ENCODE measurements at places on chromosomes 2 and 18.
A peak's percentile ranks its signal among the peaks of the same experiment; 100 is the strongest.

GRCh38 chr2:197137231-197137630 lies 173.3 kb downstream of the ANKRD44 start:
- DNase-seq, result peak; percentile 80

GRCh38 chr2:30706534-30707303 lies 100.5 kb downstream of the CAPN13 start:
- peak; percentile 63 for DNase-seq

- no peak for DNase-seq
These were observed 158.5 kb upstream of the LMAN1 start for GRCh38 chr18:59517446-59518165.

DNA sequence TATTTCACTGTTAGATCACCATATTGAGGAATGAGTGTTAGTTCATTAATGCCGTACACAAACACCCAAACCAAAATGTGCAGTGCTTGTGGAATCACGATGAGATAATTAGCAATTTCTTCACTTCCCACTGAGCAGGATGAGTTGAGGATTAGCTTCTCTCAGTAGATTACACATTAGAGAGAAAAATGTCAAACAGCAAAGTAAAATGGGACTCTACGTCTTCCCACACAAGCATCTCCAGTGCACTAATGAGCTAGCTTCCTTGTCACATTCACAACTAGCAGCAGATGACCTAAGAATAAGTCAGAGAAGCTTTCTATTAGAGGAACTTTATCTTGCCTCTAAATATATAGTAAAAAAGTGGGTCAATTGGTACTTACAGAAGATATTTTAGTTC lies 926.9 kb downstream of the TSN start:
- DNase-seq, result no peak

DNA sequence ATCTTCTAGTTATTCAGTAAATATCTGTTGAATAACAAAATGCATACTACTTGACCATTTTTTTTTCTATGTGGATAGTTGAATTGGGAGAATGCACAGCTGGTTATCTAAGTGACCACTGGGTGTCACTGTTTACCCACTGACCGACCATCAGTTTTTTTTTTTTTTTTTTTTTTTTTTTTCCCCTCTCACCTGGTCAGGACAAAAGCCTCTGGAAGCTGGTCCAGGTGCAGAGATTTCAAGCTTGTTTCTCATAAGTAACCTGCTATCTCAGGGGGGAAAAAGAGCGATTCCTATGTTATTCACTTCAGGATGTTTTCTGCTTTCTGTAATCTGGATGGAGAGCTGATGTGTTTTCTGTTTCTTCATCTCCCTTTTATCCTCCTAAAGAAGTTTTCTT lies 256.0 kb downstream of the DCDC2C start:
- peak; percentile 10 for DNase-seq

GRCh38 chr2:120265006-120265405 lies 12.4 kb downstream of the RALB start:
- DNase-seq, result peak; percentile 80

DNA sequence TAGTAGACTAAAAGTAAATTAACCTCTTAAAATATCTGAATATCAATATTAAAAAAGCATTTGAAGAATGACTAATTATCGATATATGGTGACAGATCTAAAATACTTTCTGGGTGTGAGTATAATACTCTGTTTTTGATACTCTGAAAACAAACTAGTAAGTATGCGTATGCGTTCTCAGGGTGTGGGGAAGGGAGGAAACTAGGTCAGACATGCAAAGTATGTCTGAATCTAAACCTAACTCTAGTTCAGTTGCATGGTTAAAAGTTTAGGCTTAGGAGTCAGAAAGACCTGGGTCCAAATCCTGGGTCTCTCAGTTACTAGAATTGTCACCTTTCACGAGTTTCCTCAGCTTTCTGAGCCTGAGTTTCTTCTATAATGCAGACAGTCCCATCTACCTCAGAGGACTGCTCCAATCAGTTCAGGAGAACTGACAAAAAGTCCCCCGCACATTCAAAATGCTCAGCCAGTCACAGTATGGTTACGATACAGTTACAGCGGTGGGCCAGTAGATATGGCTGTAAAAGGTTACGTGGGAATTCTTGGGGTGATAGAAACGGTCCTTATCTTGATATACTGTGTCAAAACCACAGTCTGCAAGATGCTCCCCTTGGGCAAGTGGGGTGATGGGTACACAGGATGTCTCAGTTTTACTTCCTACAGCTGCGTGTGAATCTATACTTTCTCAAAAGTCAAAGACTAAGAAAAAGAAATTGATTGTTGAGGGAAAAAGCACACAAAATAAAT lies 29.2 kb downstream of the UNC50 start:
- no peak for DNase-seq

DNA sequence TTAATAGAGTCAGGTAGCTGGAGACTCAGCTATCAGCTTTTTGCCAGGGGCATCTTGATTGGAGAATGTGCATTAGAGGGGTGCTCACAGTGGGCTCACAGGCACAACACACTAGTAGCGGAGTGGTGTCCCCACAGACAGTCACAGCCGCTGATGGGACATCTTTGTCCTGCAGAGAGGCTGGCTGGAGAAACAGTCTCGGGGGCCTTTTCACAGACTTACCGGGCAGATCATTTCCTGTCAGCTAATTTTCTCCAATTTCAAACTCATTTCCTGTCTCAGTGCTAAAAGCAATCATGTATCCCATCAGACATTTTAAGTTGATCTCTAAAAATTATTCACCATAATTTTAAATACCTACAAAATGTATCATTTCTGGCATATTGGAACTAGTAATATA lies 562.6 kb downstream of the DCDC2C start:
- DNase-seq, result no peak

DNA sequence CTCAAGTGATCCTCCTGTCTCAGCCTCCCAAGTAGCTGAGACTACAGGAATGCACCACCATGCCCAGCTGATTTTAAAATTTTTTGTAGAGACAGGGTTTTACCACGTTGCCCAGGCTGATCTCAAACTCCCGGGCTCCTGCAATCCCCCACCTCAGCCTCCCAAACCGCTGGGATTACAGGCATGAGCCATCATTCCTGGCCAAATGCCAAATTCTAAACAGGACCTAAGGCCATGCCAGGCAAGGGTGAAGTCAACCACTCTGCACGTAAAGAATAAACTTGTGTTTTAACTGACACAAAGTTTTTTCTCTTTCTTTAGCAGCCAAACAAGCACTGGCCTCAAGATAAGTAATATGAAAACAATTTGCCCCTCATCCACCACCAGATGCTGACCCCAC lies 37.4 kb upstream of the SATB2 start:
- DNase-seq, result no peak

GRCh38 chr2:68385220-68385906 lies 20.3 kb downstream of the PLEK start:
- peak; percentile 83 for DNase-seq

- DNase-seq, result no peak
These were observed 21.0 kb downstream of the KDSR start for GRCh38 chr18:63346031-63346430.

DNA sequence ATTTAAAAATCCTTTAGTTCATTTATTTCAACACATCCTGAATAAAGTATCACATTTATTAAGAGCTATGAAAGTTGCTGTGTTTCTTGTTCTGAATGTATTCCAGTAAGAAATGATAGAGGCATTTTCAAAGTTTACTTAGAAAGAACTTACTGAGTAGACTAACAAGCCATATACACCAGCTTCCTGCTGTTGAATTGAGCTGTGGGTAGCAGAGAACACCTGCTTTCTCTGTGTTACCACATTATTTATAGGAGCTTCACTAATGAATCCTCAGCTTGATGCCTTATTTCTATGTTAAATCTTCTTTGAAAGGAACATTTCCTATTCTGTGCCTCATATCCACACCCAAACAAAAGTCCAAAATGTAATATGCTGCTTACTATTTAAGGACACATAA lies 115.4 kb downstream of the CCDC141 start:
- no peak for DNase-seq

DNA sequence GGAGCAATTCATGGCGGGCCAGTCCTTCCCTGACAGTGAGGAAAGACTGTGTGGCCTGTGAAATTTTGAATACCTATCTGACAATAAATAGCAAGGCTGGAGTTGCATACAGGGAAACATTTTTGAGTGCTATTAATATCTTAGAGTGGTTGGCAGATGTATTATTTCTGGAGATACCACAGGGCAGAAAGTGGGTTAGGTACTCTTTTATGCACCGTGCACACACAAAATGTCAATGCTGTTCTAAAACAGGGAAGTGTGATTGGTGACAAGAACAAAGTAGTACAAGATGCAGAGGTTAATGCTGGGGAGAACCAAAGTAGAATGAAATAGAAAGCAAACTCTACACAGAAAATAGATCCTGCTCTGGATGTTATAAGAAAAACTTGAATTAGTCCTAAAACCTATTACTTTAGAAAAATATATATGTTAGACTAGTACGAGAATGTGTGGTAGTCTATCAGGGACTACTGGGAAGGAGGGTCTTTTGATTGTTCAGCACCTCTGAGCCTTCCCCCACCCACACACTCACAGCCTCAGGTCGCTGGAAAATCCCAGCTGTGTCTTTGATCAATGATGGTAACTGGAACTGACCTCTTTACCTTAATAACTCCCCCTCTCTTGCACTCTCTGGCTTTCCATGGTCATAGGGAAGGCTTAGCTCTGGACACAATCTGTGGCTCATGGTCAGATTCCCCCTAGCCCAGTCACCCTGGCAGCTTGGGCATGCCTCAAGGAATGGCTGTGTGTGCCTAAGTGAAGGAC lies 58.2 kb downstream of the SERPINB8 start:
- no peak for DNase-seq

DNA sequence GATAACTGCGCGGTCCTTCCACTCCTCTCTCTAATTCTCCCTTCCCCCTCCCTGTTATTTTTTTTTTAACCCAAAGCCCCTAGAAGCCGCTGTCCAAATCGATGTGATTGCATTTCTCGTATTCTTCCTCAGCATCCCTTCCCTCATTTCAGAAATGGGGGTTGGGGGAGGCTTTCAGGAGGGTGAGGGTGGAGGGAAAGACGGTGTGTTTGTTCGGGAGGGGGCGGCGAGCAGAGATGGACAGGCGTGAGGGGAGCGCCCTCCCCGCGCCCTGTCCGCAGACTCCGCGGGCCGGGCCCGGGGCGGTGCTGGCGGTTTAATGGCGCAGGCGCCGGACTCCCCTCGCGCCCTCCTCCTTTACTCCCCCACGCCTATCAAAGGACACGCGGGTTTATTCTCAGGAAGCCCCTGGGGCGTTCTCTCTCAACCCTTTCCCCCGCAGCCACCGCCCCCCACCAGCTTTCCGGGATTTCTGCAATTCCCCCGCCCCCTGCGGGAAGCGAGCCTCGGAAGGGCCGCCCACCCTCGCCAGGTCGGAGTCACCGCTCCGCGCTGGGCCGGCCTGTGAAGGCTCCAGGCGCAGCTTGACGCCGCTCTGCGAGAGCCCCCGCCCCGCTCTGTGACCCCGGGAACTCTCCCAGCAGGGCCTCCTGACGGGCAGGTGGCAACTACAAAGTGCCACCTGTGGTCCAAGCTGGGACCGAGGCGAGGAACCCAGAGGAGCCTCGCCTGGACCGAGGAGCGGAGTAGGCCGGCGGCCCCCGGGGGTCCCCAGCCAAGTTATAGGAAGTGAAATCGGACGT lies 981 bp downstream of the ST8SIA3 start:
- no peak for DNase-seq

DNA sequence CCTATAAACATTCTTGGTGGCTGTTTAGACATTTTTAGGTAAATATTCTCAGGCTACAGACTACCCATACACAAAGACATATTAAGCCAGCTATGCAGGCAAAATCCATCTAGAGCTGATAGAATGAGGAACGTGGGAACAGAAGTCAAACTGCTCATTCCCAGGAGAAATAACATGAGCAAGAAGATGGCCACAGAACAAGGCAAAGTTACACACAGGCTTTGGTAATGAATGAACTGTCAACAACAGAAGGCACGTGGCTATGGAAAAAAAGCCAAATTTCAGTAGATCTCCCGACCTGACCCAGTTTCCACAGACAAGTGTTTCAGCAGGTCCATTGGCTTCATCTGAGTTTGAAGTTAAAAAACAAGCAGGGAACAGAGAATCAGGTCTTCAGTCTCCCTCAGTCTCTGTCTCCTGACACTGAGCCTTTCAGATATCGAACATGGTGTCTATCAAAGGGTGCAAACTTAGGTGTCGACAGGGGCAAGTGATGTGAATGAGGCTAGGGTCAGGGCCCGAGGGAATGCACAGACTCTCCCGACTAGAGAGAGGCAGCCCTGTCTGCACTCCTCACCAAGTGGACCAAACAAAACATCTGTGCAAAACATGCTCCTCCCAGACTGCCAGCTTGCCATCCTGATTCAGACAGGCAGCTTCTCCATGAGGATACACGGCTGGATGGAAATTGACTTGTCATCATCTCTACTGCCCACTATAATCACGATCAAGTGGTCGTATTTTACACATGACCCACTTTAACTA lies 25.9 kb downstream of the SIGLEC15 start:
- DNase-seq, result no peak

DNA sequence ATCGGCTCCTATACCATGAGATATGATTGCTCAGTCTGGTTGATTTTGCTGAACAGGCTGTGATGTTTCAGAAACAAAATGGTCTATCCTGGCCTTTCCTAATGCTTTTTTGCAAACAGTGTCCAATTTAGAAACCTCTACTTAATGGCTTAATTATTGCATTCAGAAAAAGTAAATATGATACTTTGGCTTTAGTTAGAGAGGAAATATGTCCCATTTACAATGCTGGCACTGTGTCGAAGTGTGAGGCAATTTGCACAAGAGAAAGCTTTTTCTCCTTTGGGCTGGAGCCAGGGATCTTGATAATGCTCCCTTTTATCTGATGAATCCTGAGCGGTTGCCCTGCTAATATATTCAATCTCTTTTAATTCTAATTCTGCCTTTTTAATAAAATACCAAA lies 418.9 kb downstream of the EPHA4 start:
- DNase-seq, result no peak

DNA sequence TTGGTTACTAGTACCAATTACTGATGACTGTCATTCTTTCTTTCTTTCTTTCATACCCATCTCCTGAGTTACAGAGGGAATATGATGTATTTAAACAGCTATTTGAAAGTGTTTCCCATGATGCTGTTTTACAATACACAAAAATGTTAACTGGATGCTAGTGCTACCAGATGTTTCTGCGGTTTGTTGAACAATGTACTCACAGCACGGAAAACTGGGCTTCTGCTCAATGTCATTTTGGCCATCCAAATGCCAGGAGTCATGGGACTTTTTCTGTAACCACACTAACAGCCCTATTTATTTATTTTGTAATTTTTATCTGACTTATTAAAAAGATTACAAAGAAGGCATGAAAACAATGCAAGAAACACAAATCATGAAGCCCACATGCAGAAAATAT lies 313.8 kb downstream of the RIT2 start:
- no peak for DNase-seq

Measured in inflammatory macrophage treated with lipopolysaccharide for 4 hours (primary cell).